ENCODE measurements at places on chromosomes 1 and 21.

GRCh38 chr1:245412306-245412705 is 257.5 kb downstream of the KIF26B start:
- DNase-seq, result no peak

- DNase-seq, result no peak
Measured at GRCh38 chr1:205449750-205450443, 5.9 kb downstream of the BLACAT1 start.

- DNase-seq, result no peak
Measured at GRCh38 chr1:45802343-45803298, 791 bp upstream of the MAST2 start.

DNA sequence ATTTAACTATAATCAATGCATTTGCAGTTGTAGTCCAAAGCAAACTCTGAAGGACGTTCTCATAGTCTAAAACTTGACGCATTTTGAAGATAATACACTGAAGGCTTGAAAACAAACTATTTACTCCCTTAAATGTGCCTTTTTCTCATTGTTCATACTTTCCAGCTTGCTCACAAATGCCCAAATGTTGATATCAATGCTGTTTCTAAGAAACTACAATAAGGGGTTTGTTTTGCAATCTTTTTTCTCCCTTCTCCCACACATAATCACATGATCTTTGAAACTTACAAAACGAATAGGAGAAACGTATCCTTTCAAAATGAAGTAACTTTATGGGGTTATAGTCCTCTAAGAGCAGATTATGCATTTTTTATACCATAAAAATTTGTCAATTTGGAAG is 508.7 kb downstream of the DPYD start:
- DNase-seq, result no peak

GRCh38 chr1:236091933-236092318 is 27.0 kb upstream of the NID1 start:
- no peak for DNase-seq

DNA sequence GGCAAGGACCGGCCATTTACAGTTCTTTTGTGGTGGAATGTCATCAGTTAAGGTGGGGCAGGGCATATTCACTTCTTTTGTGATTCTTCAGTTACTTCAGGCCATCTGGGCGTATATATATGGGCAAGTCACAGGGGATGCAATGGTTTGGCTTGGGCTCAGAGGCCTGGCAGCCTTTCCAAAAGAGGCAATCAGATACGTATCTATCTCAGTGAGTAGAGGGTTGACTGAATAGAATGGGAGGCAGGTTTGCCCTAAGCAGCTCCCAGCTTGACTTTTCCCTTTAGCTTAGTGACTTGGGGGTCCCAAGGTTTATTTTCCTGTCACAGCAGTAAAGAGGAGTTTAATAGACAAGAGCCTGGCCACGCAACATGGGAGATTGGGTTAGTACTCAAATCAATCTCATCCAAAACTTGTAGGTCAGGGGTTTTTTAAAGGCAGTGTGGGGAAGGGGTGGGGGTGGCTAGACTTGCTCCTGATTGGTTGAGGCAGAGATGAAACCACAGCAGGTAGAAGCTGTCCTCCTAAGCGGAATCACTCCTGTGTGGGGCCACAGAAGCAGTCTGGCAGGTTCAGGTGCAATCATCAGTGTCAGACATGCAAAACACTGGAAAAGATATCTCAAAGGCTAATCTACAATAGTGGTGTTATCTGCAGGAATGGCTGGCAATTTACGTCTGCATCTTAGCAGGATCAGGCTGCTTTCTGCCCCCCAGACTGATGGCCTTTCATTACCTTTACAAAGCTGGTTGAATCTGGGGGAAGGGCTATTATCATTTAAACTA is 112.9 kb downstream of the TLR5 start:
- DNase-seq, result no peak

- no peak for DNase-seq
Measured at GRCh38 chr1:195394567-195394966, 1213.7 kb downstream of the KCNT2 start.

DNA sequence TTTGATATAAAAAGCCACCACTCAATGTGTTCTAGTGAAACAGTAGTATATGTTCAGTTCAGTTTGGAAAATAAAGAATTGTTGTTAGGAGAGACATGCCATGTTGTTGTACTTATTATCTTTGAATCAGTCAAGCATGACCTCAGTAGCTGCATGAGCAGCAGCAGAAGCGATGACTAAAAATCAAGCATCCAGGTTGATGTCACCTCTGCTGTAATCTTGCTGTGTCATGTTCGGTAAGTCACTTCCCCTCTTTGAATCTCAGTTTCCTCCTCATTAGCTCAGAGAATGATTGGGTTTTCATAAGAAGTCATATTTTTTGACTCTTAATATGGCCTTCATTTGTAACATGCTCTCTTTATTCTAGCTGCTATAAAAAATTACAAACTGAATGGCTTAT is 428.4 kb upstream of the B3GALT2 start:
- DNase-seq, result no peak

Measured in GM18507 (cell line).